Pons (tissue), 1 donor: ENCODE measurements at places on chromosomes 2 and 18.

GRCh38 chr18:23828426-23828825 lies 139.2 kb downstream of the LAMA3 start:
- no peak for DNase-seq

DNA sequence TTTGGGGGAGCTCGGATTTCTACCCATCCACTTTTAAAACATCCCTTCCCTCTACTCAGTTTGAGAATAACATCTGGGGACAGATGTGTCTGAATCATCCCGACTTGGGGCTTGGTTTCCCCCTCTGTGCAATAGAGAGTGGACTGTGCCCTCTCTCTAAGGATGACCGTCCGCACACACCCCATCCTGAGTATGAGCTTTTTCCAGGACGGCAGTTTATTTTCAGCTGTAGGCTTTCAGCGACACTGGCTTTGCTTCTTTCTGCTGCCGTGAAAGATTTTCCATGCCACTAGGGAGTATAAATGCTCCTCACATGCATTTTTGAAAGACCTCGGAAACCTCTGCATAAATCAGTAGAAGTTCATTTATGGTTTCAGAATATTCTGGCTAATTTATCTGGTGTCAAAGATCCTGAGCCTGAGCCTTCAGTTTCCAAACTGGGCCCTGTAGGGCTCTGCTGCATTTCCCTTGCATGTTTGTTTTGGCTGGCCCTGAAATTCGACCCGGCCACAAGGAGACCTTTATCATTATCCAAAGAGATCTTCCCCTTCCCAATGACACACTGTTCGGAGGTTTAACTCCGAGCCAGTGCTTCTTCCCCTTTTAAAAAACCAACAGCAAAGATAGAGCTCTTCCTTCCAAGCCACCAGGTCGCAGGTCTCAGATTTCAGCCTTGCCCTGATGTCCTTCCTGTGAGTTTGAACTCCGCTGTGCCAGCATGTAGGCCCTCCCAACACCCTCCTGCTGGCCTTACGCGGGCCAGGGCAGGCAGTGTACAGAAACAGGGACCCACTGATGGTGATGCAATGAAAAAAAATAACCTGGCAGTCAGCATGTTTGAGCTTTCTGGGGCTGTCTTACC lies 53.3 kb downstream of the FECH start:
- DNase-seq = no peak

DNA sequence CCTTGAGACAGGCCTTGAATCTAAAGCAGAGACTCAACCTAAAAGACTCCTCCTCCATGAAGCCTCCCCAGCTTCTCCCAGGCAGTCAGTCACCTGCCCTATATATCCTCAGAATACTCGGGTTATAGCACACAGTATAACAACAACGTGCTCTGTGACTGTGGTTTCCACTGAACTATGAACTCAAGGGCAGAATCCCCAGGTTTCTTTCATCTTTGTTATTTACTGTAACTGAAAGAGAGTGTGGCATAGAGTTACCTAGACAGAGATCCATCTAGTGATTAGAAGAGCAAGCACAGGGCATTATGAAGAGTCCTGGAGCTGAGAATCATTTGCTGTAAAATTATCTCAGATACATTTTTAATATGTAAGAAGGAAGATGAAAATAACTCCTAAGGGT lies 281.6 kb upstream of the ZNF521 start:
- DNase-seq = no peak

DNA sequence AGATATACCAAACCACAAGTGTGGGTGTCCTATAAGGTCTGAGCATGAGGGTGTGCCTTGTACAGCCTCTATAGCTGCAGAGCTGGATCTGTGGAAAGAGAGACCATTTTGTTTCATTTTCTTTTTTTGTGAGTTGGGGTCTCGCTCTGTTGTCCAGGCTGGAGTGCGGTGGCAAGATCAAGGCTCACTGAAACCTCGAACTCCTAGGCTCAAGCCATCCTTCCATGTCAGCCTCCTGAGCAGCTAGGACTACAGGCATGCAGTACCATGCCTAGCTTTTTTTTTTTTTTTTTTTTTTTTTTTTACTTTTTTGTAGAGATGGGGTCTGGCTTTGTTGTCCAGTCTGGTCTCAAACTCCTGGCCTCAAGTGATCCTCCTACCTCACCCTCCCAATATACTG lies 10.7 kb downstream of the KIF3C start:
- DNase-seq = no peak

DNA sequence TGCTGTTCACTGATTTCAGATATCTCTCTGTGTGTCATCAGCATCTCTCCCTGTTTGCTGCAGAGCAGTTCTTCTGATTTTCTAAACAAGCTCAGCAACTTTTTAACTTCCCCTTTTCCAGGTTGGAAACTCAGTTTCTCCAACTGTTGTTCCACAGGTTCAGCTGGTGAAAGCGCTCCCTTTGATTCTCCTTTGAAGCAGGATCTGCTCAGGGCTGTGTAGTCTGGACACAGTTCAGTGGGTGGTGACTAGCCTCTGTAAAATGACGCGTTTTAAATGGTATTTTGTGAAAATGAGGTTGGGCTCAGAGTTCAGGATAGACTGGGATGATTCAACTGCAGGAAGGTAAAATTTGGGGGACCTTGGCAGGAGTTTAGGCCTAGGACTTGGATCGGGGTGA lies 106.3 kb downstream of the TRIM43 start:
- no peak for DNase-seq
